Kidney epithelial cell (primary cell): ENCODE measurements at places on chromosomes 6 and 20. TPM values are rescaled to one million over a fixed set of nuclear protein-coding genes. Genes with fewer than 3 reads are reported as not detected.

GRCh38 chr6:125192610-125192930, 39.0 kb downstream of the TPD52L1 start:
- DNase-seq = no peak

DNA sequence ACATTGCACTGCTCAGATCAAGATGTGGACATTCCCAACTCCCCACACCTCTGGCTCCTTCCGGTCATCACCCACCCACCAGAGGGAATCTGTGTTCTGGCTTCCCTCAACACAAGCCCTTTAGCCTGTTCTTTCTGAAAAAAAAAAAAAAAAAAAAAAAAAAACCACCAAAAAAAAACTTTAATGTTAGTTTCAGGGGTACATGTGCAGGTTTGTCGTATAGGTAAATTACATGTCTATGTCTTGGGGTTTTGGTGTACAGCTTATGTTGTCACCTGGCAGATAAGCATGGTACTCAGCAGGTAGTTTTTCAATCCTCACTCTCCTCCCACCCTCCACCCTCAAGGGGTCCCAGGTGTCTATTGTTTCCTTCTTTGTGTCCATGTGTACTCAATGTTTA, 135.8 kb upstream of the FOXA2 start:
- no peak for DNase-seq

Gene PLTP
- total RNA-seq = 55.8 and 71.1 TPM in 2 replicates

- no peak for DNase-seq
These were observed 74.3 kb upstream of the CCN2 start for GRCh38 chr6:132025468-132025867.
